ENCODE measurements at places on chromosomes 4 and X.

DNA sequence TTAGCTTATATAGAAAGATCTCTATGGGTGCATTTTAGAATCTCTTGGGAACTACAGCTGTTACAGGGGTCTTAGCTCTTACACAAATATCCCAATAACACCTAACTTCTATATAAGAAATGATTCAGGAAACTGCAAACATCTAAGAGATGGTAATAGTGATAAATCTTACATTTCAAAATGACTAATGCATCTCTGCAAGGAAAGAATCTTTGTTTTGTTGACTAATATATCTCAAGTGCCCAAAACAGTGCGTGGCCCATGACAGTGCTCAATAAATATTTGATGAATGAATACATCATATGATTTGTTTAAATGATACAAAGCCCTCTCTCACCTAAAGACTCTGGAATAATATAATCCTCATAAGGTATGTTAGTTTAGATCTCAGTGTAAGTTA lies 47.5 kb downstream of the CENPE start:
- DNase-seq: no peak

GRCh38 chrX:153387987-153388721 lies 13.0 kb downstream of the PNMA6E start:
- DNase-seq: no peak

GRCh38 chr4:144611850-144612249 lies 34.1 kb upstream of the HHIP start:
- DNase-seq: no peak

DNA sequence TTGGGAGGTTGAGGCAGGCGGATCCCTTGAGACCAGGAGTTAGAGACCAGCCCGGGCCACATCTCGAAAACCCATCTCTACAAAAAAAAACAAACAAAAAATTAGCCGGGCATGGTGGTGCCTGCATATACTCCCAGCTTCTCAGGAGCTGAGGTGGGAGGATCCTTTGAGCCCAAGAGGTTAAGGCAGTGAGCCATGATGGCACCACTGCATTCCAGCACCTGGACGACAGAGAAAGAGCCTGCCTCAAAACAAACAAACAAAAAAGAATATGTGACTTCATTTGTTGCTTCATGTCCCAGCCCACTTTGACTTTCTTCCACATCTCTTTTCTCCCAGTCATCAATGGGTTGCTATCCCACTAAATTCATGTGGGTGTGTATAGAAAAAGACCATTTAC lies 79.7 kb downstream of the BCOR start:
- DNase-seq: no peak

GRCh38 chrX:9859711-9860555 lies 73.7 kb downstream of the SHROOM2 start:
- no peak for DNase-seq

DNA sequence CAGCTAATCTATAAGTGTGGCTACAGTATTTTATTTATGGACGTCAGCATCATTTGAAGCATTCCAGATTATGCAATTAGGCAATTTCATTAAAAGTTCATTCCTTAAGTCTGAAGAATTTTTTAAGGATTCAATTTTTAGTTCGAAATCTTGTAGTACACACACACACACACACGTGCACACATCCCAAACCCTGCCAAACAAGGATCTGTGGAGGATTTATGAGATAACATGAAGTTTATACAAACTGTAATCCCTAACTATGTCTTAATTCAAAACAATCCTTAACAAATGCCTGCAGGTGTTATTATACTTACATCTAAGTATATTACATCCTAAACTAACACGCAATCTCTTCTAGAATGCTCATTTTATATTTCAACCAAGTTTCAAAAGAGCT lies 105.8 kb downstream of the ELOVL6 start:
- no peak for DNase-seq

- no peak for DNase-seq
Observed at GRCh38 chrX:9656277-9656676, 109.4 kb downstream of the GPR143 start.

GRCh38 chr4:144181391-144181790 lies 40.9 kb upstream of the GYPA start:
- no peak for DNase-seq

DNA sequence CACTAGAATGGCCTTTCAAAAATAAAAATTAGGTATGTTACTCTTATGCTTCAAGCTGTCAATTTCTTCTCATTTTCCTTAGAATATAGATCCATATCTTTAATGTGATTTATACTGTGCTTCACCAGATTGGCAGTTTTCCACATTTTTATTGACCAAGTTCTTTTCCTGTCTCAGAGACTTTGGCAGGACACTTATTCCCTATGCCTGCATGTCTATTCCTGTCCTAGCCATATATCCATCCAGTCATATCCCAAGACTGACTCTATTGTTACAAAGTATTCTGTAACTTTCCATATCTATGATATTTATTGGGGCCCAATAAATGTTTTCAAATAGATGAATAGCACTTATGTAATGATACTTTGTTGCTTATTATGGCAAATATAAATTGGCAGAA lies 450.7 kb downstream of the GASK1B start:
- DNase-seq: no peak

DNA sequence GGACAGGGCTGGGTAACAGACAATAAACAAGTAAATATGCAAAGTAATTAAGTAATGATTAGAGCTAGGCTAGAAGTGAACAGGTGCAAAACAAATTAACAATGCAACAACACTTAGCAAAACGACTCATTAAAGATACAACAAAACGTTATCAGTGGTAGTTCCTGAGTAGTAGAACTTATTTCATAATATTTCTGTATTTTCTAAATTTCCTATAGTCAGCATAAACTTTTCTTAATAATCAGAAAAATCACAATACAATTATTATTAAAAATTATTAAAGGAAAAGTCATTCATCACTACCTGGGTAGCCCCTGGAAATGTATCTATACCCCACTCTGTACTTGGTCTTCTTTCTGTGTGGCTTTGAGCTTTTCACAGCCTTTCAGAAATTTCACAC lies 166.6 kb downstream of the GBA3 start:
- no peak for DNase-seq
